ENCODE measurements at places on chromosomes 2 and 18.

GRCh38 chr18:46759890-46760289 is 3.0 kb upstream of the ST8SIA5 start:
- no peak for DNase-seq

DNA sequence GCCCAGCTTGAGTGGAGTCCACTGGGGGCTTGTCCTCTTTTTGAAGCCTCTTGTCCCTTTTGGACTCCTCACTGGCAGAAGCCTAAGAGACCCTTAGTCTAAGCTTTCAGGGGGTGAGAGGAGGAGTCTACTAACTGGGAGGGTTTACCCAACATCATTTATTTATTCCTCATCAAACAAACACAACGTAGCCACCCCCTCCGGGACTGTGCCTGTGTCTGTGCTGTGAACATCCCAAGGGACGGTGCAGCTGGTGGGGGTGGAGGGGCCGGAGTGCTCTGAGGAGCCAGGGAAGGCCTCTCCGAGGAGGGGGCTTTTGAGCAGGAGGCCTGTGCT is 42.7 kb upstream of the TAF1B start:
- no peak for DNase-seq

- DNase-seq: no peak
Observed at GRCh38 chr18:58567453-58568196, 61.3 kb downstream of the ALPK2 start.

GRCh38 chr2:221235941-221236340 is 336.2 kb downstream of the EPHA4 start:
- no peak for DNase-seq

DNA sequence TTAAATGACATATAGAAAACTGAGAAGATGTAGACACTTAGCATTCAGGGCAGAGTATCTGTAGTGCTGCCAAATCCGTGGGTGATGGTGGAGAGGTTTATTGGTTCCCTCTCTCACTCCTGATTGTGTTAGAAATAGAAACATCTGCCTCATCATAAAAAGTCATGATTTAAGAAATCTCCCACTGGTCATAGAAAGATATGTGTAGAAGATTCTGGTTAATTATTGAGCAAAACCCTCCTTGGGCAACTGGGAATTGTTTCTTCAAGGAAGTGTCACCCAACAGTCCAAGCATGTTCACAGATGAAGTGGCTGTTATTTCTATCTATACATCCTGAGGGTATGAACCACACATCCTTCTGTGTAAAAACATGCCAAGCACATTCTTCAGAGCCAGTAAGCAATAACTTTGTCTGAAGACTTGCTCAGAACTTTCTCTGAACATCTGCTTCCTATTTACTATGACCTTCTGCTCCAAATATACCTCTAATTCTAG is 33.6 kb upstream of the CHRNA1 start:
- no peak for DNase-seq

GRCh38 chr2:134231301-134231964 is 22.4 kb upstream of the MGAT5 start:
- no peak for DNase-seq

- DNase-seq: no peak
Observed at GRCh38 chr2:108988796-108989713, at the start of gene EDAR. Gene EDAR (minus strand): TSS chr2:108989220. CDS start chr2:108931014, 58,206 bp downstream.

- no peak for DNase-seq
Observed at GRCh38 chr2:160271171-160272086, 71.4 kb upstream of the ITGB6 start.

GRCh38 chr2:176544557-176544956 is 275.3 kb downstream of the MTX2 start:
- no peak for DNase-seq

DNA sequence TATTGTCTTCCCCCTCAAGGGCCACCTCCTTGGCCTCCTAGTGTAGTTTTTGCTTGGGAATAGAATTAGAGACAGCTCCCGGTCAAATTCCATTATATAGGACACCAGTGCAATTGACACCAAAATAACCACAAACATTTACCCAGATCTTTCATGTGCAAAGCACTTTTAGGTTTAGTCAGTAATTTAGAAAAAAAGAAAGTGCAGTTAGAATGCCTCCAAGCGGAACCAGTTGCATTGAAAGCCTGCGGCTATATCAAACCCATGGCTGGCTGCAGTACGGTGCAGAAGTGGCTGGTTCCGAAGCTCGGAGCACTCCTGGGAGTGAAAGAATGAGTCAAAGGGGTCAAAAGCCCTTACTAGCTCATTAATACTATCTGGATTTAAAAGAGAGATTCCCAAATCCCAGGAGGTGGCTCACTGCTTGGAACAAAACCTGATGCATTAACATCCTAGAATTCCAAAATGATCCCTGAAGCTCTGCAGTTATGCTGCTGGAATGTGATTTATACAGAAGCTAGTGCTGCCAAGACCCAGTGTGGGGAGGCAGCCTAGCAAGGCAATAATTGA is 432.2 kb upstream of the KLHL29 start:
- no peak for DNase-seq

DNA sequence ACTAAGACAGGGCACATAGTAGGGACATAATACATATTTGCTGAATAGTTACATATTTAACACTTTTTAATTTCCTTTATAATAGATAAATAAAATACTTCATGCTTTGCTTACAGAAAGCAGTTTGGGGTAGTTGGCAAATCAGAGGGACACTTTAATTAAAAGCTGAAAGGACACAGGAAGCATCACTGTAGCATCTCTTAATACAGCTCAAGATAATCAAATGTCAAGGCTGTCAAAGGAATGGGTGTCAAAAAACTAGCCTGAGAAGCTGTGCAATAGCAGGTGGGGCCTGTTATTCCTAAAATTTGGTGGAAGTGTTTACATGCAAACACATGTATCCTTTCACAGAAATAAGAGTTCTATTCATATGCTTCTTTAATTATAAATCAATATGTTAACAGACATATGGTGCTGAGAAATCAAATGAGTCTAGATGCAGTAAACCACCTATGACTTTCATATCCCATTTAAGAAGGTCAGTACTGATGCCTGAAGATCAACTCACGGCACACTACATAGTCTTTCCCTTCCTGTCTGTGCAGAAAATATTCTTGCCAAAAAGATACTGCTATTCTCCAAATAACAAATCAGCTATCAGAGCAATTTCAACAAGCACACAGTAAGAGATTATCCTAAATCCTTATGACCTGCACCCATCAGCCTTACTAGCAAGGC is 174.6 kb downstream of the STK39 start:
- DNase-seq: no peak

- DNase-seq: no peak
Observed at GRCh38 chr2:85748985-85749875, 4.6 kb upstream of the ATOH8 start.

DNA sequence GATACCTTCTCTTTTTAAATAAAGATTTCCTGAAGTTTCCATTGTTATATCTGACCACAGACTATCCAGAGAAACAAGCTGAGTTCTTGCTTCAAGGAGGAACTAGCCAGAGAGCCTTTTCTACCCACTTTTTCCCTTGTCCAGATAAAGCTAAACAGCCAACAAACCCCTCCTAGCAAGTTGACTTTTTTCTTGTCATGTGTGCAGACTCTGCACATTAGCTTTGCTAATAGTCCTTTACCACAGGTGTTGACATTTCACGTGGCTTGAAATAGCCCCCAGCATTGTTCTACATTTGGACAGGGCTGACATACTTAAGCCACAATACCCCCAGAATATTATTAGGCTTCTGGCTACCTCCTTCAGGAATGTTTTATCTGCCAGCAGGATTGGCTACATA is 40.7 kb downstream of the PCBP1 start:
- no peak for DNase-seq

DNA sequence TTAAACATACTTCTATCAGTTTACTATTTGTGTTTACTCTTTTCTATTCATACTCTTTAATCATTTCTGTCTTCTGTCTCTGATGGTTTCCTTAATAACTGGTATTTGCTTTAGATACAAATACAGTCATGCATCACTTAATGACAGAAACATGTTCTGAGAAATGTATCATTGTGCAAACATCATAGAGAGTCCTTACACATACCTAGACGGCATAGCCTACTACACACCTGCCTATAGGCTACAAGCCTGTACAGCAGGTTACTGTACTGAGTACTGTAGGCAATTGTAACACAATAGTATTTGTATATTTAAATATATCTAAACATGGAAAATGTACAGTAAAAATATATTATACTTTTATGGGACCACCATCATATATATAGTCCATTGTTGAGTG is 36.3 kb downstream of the VSNL1 start:
- DNase-seq: no peak

DNA sequence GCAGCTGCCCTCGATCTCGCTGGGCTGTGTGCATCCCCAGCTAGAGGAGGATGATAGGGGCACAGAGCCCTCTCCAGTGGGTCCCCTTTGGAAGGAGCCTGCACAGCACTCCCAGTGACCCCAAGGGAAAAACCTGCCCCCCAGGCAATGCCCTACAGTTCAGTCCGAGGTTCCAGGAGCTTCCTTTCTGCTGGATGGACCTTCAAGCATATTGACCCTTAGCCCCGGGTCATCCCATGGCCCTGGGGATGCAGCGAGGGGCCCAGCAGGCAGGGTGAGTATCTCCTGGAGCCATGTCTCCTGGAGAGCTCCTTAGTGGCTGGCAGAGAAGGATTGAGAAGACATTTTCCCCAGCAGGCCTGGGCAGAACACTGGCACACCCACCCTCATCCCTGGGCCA is 45.4 kb upstream of the CTDP1 start:
- DNase-seq: no peak

GRCh38 chr18:55147791-55148190 is 188.5 kb upstream of the CCDC68 start:
- DNase-seq: no peak

DNA sequence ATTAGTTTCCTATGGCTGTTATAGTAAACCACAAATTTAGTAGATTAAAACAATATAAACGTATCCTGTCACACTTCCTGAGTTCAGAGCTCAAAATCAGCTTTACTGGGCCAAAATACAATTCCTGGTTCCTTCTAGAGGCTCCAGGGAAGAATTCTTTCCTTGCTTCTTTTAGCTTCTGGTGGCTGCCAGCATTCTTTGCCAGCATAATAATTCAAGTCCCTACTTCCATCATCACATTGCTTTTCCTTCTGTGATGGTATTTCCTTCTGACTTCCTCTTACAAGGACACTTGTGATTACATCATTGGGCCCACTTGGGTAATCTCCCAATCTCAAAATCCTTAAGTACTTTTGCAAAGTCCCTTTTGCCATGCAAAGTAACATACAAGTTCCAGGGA is 40.6 kb downstream of the MOB4 start:
- no peak for DNase-seq

DNA sequence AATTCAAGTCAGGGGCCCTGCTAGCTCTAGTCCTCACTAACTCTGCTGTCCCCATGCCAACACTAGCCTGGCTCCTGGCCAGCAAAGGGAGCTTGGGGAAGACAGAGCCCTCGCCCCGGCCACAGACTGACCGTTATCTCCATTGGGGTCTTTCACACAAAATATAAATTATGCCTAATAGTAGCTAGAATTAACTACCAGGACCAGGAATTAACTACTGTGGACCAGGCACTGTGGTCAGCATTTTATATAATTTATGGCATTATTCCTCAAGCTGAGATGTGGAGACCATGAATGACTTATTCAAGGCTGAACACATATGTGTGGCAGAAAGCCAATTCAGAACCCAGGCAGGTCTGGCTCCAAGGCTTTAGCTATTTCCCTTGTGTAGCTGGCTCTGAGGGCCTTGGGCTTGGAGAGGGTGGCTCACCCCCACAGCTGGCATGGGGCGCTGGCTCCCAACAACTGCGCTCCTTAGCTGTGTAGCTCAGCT is 49.2 kb downstream of the CELF4 start:
- DNase-seq: no peak

- no peak for DNase-seq
Observed at GRCh38 chr2:213021971-213022899, 129.2 kb downstream of the IKZF2 start.

DNA sequence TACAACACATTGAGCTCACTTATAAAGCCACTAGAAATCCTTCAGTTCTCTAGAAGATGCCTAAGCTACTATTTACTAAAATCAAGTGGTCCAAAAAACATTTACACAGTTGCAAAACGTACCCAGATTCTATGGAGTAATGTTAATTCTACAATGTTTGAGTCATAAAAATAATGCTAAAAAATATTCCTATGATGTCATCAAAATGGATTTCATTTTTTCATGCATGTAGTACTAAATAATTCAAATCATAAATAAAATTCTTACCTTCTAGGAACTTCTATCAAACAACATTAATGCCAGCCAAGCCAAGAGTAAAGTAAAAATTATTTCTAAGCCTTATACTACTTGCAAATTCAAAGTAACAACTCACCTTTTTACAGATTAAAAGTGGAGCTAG is 168.9 kb upstream of the EPC2 start:
- DNase-seq: no peak

GRCh38 chr2:69975853-69976462 is 14.5 kb upstream of the ASPRV1 start:
- no peak for DNase-seq

DNA sequence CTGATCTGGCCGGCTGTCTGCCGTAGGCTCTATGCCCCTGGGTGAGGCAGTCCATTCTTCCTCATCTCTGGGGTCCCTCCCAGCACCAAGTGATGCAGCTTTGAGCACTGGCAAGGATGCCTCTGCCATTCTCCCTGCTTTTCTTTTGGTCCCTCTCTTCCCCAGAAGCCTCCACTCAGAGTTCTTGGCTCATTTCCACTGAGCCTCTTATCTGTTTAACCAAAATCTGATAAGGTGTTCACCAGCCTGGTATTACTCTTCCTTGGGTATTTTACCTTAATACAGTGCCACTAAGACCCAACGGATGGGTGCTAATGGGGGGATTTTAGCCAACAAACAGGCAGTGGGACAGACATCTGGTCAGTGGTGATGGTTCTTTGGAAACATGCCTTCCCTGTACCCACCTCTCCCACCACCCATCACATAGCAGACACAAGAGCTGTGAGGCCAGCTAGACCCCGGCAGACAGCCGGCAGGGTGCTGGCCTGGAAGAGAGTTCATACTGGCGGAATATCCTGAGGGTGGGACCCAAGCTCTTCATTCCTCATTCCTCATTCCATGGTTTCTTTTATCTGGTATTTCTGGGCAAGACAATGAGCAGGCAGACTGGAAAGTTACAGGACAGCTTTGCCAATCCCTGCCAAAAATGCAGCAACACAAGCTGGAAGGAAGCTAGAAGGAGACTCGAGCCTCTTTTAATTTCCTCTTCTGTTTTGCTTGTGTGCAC is 34.6 kb downstream of the ZBTB7C start:
- DNase-seq: no peak

DNA sequence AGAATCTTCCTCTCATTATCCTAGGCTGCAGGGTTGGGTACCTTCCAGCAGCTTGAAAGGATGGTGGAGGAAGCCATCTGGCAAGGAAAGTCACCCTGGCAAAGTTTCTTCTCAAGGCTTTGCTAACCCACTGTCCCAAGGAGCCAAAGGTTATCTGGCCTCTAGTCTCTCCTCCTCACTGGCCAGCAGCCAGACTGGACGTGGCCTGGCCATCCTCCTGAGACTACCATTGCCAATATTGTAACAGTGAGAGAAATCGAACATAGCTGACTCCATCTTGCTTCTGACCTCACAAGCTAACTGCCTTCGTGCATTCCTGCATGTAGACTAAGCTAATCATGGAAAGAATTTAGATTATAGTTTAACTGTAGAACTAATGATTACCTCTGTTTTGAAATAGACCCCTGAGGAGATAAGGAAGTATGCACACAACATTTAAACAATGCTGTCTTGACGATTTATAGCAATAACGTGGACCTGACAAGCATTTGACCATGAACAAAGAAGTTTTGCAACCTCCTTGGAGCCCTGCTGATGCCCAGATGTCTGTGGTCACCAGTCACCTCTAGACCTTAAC is 7.8 kb upstream of the ANXA4 start:
- DNase-seq: no peak

GRCh38 chr2:223053484-223054192 is 1.6 kb downstream of the KCNE4 start:
- DNase-seq: no peak

- DNase-seq: no peak
Observed at GRCh38 chr2:58532641-58533040, 291.5 kb upstream of the FANCL start.

Data from stimulated activated CD8-positive, alpha-beta memory T cell treated with anti-CD3 and anti-CD28 coated beads, Interleukin-4, amount 100 ng/mL, for 24 hours (primary cell).